ENCODE measurements at places on chromosomes 5 and 9.

- no peak for DNase-seq
These were observed 7.9 kb upstream of the FOXE1 start for GRCh38 chr9:97845130-97845529.

DNA sequence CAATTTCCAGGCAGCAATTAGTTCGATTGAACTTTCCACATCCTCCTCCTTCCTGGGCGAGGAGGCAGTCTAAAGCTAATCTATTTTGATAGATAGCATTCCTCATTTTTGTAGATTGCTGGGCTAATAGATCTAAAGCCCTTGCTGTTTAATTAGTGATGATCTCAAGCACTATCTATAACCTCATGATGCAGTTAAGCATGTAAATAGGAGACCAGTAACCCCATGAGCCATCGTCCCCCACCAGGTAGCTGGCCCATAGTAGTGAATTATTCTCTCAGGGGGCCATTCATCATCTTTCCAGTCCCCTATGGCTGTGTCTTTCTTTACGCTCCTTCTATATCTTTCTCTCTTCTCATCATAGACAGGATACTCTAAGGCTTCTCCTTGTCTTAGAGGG, 14.9 kb downstream of the CEL start:
- no peak for DNase-seq

- DNase-seq, result no peak
These were observed 336.8 kb downstream of the KDM4C start for GRCh38 chr9:7094576-7094975.

- no peak for DNase-seq
These were observed 56.3 kb downstream of the GDA start for GRCh38 chr9:72205513-72205912.

DNA sequence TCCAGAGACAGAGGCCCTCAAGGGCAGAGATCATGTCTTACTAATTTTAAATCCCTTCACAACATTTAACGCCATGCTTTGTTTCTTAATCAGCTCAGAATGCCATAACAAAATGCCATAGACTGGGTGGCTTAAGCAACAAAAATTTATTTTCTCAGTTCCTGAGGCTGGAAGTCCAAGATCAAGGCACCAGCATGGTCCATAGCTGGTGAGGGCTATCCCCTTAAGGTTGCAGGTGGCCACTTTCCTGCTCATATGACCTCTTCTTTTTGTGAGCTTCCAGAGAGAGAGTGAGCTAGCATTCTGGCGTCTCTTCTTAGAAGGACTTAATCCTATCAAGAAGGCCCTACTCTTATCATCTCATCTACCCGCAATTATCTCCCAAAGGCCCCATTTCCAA, 470.3 kb downstream of the ZNF608 start:
- no peak for DNase-seq

DNA sequence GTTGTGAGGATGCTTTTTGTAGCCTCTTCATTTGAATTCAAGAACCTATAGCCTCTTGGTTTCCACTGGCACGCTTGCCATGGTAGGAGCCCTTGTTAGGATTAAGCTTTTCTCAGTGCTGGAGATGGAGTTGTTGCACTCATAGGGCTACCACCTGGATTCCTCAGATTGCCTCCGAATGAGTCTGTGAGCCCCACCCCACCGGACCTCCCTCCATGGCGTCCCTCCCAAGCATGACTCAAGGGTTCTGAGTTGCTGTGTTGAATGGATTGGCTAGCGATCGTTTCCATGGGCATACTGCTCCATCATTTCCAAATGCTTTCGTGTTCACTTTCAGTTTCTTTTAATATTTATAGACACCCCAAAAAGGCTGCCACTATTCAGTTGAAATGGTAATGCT, 69.9 kb downstream of the DAPK1 start:
- no peak for DNase-seq

DNA sequence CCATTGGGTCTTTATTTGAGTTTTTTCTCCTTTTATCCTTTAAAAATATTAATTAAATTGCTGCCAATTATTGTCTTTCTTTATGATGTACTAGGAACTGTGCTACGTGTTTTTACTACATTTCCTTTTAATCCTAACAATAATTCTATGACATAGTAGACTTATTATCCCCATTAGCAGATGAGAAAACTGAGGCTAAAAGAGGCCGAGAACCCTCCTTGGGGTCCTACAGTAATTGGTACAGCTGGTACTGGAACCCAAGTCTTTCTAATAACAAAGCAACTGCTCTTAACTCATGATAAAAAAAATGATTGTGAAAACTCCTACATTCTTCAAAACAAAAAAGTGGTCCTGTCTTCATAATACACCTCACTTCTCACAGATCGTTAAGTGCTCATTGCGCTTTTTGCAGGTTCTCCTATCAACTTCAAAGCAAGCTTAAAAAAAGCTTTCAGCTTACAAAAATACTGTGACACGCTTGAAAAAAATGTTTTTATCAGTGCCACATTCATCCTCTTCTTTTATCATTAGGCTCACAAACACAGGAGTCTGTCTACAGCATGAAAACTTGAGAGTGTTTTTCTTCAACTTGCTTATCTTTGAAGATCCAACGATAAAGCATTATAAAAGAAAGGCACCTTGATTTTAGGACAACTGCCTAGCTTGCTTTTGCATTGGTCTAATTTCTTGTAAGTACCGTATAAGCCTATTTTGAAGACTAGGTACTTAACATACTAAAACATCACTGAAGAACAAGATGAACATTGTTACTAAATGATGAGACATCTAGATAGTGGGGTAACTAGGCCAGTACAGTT, 32.4 kb downstream of the FYB1 start:
- no peak for DNase-seq

DNA sequence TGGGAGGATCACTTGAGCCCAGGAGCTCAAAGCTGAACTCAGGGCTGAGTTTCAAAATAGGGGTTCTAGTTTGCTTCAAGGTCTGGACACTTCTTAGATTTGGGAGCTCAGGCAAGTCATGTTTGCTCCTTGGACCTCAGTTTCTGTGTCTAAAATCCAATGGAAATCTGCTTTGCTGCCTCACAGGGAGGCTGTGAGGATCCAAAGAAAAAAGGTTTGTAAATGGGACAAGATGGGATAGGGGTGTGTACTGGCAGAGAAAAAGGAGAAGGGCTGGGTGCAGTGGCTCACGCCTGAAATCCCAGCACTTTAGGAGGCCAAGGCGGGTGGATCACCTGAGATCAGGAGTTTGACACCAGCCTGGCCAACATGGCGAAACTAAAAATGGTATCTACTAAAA, 39.6 kb upstream of the SH3PXD2B start:
- no peak for DNase-seq

DNA sequence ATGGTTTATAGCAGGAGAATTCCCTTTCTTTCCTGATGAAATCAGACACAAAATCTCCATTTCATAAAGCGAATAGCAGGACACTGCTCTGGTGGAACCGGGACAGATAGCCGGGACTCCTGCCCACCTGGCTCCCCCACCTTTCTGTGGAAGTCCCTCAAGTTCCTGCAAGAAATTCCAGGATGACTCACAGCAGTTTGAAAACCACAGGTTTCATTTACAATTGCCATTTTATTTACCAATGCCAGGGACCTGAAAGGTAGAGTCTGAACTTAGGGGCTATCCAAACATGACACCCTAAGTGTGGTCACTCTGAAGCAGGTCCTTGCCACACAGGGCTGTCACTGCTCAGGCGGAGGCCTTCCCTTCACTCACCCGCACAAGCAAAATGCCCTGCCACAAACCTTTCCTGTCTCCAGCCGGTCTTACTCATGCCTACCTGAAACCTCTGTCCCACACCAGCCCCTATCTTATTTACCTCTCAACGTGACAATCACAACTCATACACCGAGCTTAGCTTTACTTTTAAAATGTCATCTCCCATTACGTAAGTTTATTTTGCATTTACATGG, 63.3 kb upstream of the TAF1L start:
- DNase-seq, result no peak

- DNase-seq, result no peak
These were observed 57.3 kb downstream of the SNCAIP start for GRCh38 chr5:122369253-122369815.

DNA sequence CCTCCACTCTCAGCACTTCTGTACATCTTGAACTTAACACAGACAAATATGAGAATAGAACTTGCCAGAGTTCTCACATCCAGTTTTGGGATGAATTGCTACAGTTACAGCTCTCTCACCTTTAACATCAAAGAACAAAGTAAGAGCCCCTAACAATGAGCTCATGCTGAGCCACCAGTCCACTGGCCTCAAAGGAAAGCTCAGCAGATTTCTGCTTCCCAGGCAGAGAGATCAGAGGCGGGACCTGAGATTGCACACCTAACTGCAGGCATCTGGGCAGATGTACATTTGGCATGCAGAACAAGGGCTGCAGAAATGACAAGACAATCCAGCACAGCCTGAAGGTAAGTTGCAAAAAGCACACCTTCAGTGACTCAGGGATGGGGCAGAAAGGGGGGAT, 300.9 kb downstream of the MRPS30 start:
- no peak for DNase-seq

DNA sequence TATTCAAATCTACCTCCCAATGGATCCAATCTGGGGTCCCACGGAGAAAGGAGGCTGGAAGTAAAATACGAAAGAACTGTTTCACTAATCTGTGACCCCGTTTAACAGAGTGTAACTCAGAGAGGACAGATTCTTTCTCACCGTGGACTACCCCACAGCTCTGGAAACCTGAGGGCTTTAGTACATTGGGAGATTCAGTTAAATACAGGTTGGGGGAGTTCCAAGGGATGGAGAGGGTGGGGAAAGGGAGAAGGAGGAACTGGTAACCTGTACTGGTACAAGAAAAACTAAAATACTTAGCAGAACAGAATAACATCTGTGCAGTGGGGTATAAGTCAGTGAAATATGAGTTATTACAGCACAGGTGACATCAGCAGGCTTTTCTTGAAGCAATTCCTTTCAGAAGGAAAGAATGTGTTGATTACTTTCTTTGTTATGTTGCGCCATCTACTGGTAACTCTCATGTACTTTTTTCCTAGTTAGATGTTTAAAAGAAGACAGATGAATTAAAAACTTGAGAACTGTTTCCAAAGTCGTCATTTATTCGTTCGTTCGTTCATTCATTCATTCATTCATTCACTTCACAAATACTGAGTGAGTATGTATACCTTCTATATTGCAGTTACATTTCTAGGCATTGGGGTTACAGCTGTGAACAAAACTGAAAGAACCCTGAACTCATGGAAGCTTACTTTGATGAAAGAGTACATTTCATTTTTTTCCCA, 30.0 kb upstream of the STOM start:
- DNase-seq, result peak; percentile 88

GRCh38 chr5:132221781-132222648, 5.6 kb downstream of the P4HA2 start:
- no peak for DNase-seq

- DNase-seq, result peak; percentile 47
These were observed 49.6 kb upstream of the ADRB2 start for GRCh38 chr5:148776780-148777179.

GRCh38 chr5:168368854-168369253, 77.4 kb downstream of the WWC1 start:
- no peak for DNase-seq

GRCh38 chr5:143691945-143692290, 120.0 kb upstream of the HMHB1 start:
- DNase-seq, result no peak

GRCh38 chr5:162990856-162991497, 446.4 kb upstream of the CCNG1 start:
- no peak for DNase-seq

DNA sequence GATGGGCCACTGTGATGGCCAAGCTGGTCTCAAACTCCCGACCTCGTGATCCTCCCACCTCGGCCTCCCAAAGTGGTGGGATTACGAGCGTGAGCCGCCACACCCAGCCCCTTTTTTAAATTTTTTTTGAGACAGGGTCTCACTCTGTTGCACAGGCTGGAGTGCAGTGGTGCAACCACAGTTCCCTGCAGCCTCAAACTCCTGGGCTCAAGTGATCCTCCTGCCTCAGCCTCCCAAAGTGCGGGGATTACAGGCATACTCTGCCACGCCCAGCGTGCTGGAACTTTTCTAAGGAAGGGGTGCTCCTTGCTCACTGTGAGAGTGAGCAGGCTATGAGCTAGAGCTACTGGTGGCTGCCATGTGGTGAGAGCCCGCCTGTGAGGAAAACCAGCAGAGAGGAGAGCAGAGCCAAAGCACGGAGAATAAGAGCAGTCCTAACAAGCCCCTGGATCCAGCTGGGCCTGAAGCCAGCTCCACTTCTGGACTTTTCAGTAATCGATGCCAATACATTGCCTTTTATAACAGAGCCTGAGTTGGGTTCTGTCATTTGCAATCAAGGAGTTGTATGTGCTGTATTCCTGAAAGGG, 75.5 kb upstream of the UNC5A start:
- no peak for DNase-seq

GRCh38 chr9:29740518-29740917, 2167.2 kb upstream of the C9orf72 start:
- no peak for DNase-seq

GRCh38 chr5:67809589-67809988, 406.0 kb upstream of the PIK3R1 start:
- no peak for DNase-seq

- no peak for DNase-seq
These were observed 9.5 kb downstream of the SPACA9 start for GRCh38 chr9:132888151-132888550.

DNA sequence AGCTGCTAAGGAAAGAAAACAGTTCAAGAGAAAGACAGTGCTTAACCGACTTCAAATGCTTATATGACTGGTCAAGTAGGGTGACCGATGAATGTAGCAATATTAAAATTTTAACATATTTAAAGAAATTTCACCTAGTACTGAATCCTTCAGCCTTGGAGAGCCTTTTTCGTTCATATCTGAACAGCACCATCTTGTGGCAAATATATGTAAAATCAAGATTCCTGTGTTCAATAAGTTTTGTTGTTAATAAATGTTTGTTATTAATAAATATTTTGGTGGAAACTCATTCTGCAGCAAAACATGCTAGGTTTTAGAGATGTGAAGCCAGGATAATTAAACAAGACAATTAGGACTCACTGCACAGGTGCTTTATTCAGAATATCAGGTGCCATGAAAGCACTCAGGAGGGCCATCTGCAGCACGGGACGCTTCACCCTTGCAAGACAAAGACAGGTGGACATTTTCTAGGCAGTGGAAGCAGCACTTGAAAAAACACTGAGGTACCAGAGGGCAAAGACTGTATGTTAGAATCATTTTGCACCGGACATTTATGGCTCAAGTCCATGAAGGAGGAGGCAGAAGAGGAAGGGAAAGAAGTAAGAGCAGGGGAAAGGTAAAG, 15.6 kb downstream of the TICAM2 start:
- peak; percentile 44 for DNase-seq

Measured in Kasumi-1 (cell line).